ENCODE measurements at places on chromosomes 7 and 10.

- DNase-seq: no peak
These were observed 230.6 kb downstream of the BMPER start for GRCh38 chr7:34135924-34136323.

- DNase-seq: no peak
These were observed 6.6 kb upstream of the PON1 start for GRCh38 chr7:95330961-95331337.

- no peak for DNase-seq
These were observed 1.7 kb upstream of the KCNH2 start for GRCh38 chr7:150979713-150980390.

DNA sequence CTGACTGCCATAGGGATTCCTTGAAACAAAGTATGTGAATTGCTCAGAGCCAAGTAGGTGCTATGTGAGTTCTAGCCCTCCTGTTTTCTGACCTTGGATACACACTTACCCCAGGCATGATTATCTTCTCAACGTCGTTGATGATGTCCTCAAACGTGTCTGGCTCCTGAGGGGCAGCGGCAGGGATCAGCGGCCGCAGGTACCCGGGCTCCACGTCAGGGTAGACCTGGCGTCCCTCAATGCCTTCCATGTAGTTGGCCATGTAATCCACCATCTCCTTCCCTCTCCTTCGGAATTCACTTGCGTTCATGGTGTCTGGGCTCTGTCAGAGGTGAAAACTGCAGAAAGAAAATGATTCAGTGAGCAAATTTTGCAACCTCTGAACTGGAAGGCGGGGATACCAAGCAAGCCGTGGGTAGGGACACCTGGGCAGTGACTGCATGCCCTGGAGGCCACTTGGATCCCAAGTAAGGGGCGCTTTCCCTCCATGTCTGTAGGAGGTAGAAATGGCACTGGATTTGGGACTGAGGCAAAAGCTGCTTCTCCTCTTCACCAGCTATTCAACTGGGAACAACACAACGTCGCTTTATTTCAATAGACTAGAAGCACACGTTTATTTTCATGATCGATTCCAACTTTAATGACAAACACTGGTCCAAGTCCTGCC is 21.3 kb downstream of the DDC start:
- DNase-seq: no peak

DNA sequence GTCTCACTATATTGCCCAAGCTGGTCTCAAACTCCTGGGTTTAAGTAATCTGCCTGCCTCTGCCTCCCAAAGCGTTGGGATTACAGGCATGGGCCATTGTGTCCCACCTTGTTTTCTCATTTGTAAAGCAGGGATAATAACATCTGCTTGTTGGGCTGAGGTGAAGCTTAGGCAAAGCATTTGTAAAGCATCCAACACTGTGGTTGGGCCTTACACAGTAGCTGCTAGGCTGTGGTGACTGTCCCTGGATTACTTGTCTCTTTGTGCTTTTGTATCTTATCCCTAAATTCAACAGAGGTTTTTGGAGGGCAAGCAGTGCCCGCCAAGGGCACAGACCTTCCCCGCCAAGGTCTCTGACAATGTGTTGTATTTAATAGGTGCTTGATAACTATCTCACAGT is 14.3 kb downstream of the HKDC1 start:
- DNase-seq: no peak

GRCh38 chr10:119667562-119668328 is 16.6 kb downstream of the BAG3 start:
- peak; percentile 49 for DNase-seq

DNA sequence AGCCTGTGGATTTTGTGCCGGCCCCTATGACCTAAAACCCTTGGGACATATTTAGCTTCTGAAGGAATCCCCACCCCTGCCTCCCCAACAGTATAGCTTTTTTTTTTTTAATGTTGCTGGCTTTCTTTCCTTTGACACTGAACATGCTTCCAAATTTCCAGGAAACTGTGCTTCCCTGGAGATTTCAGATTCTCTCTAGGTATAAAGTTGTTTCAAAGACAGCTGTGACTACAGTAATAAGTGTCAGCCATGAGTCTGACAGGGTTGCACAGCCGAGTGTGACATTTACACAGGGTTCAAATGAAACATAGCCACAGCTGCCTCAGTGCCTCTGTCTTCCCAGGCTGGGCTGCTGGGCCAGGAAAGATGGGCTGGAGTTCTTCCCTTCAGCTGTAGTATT is 466.6 kb upstream of the COBL start:
- DNase-seq: no peak

DNA sequence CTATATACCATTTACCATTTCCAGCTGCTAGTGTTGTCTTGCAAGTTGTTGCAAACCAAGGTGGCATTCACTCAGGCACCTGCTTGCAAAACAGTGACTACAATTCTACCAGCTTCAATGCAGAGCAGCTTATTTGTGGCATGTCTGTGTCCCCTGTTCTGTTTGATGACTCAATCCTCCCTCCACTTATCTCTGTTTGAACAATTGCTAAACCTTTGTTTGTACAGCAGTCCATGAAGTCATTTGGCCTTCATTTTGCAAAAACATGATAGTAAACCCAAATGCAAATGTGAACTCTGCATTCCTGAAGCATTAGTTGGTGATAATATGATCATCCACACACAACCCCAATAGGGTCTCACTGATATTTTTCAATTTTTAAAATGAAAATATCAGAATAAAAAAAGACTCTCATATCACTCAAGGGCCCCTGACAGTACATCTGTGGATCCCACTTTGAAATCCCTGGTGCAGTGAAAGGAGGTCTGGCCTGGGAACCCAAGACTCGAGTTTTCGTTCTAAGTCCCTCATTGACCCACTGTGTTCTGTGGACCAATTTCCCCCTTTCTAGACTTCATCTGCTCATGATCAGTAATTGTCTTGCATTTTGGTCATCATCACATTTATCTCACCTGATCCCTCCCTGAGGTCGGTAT is 425.4 kb downstream of the RPS24 start:
- peak; percentile 38 for DNase-seq

- no peak for DNase-seq
These were observed 31.9 kb downstream of the MRC1 start for GRCh38 chr10:17841050-17841449.

GRCh38 chr7:18401757-18402156 is 93.8 kb upstream of the HDAC9 start:
- no peak for DNase-seq

GRCh38 chr7:35454575-35455385 is 200.9 kb upstream of the TBX20 start:
- DNase-seq: no peak

GRCh38 chr10:7756360-7756992 is 31.3 kb downstream of the KIN start:
- DNase-seq: peak; percentile 47

GRCh38 chr10:86389441-86390193 is 23.0 kb upstream of the GRID1 start:
- peak; percentile 63 for DNase-seq

- DNase-seq: no peak
These were observed 4.2 kb upstream of the ELN start for GRCh38 chr7:74023786-74024185.

GRCh38 chr7:81627536-81628287 is 142.1 kb downstream of the HGF start:
- no peak for DNase-seq

- peak; percentile 87 for DNase-seq
These were observed 83.8 kb downstream of the BMS1 start for GRCh38 chr10:42866115-42866995.

- DNase-seq: no peak
These were observed 115.5 kb upstream of the ZNF438 start for GRCh38 chr10:31147210-31147608.

- no peak for DNase-seq
These were observed 62.1 kb downstream of the SEMA3C start for GRCh38 chr7:80856769-80857168.

- DNase-seq: no peak
These were observed 194.0 kb upstream of the PLPP4 start for GRCh38 chr10:120262857-120263547.

- no peak for DNase-seq
These were observed 110.2 kb downstream of the RAB11FIP2 start for GRCh38 chr10:117936566-117936965.

DNA sequence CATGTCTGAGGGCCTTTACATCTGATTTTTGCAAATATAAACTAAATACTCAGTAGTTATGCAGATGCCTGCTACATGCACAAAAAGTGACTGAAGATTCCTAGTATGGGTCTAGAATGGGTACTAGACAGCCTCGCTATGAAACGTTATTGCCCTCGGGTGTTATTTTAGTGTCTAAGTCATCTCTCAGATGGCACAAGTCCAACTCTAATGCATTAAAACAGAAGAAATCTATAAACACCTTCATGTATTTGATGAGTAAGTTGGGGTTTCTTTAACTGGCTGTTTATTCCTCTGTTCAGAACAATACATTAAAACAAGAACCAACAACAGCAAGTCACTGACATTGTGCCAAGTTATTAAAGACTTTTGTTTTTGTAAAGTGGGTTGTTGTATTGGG is 41.6 kb downstream of the TEX36 start:
- no peak for DNase-seq

DNA sequence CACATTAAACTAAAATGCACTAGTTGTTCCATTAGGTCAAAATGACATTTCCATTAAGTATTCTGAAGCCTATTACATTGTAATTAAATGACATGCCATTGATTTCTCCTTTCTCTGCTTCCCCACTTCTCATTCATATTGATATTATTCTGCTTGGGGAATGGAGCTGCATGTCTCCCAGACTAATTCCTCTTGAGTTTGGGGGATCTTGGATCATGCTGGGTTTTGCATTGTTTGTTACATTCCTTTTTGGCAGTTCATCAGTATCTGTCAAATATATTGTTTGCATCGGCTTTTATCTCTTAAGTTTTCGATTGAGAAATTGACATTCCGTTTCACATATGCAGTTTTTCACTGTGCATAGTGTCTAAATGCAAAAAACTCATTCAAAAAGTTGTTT is 65.1 kb upstream of the CYP26C1 start:
- no peak for DNase-seq

GRCh38 chr7:154482863-154483262 is 430.7 kb downstream of the DPP6 start:
- DNase-seq: no peak

DNA sequence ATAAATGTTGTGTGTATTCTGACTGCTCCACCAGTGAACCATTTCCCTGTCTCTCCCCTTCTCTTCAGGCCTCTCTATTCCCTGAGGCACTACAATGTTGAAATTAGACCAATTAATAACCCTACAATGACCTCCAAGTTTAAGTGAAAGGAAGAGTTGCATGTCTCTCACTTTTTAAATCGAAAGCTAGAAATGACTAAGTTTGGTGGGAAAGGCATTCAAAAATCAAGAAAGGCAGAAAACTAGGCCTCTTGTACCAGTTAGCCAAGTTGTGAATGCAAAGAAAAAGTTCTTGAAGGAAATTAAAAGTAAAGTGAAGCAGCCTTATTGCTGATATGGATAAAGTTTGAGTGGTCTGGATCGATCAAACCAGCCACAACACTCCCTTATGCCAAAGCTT is 198.3 kb upstream of the YAE1 start:
- no peak for DNase-seq

DNA sequence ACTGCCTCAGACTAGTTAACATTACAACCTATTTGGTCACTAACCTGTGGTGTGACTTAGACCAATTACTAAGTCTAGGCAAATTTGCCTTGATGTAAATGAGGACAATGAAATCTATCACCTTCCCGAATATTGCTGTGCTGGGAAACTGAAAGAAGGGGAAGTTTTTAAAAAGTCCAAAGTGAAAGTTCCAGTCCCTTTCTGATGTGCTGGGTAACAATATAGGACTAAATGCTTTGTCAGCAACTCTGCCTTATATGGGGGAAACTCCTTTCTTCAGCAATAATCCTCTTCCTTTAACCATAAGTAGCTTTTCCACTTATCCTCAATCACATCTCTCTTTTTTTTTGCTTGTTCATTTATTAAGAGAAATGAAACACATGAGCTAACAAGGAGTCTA is 3.9 kb downstream of the PIK3AP1 start:
- DNase-seq: no peak

- DNase-seq: no peak
These were observed 82.6 kb downstream of the PRPF18 start for GRCh38 chr10:13669182-13669855.

DNA sequence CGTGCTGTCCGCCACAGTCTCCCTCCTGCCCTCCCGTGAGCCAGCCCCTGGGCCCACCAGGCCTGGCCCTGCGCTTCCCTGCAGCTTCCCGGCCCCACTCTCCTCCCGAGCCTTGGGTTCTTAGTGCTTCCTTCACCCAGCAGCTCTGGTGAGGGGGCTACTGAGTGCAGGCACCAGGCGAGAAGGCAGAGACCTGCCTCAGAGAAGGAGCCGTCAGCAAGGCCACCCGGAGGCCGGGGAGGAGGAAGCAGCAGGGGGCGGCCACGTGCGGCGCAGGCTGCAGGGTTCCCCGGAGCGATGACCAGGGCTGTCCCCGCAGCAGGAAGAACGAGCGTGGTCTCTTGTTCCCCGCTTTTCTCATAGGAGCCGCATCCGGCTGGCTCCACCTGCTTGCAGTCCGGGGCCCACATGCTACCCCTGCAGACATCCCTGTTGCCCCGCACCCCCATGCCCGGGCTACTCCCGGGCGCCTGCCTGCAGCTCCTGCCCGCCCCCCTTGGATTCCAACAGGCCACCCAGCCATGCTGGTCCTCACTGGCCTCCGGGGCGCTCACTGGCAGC is 20.5 kb downstream of the YKT6 start:
- DNase-seq: peak; percentile 50

GRCh38 chr10:63708421-63708820 is 187.2 kb downstream of the REEP3 start:
- no peak for DNase-seq

DNA sequence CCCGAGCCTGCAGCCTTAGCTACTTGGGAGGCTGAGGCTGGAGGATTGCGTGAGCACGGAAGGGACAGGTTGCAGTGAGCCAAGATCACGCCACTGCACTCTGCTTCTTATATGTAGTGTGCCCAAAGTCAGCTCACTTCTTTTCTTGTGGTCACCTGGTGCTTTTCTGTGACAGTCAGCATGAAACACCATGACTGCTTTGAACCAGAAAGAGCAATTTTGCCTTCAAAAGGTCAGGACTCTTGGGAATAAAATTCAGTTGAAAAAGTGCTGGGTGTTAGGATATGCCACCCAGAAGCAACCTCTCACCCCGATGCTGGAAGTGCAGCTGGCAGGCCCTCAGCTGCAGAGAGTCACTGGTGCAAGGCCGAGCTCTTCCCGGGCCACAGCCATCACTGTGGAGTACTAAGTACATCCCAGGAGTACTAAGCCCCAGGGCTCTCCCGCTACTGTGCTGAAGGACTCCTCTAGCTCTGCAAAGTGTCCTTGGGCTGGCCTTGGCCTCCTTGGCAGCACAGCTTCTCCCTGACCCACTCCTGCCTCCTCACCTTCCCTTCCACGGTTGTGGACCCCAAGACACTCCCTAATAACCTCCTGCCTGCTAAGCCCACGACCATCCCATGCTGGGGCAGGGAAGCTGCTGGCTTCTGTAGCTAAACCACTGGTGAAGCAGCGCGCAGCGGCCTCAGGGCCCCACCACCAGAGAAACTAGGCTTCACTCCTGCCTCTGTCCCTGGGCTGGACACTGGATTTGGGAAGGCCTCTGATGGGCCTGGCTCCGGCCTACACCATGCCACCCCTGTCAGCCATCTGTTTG is 17.6 kb upstream of the GDI2 start:
- no peak for DNase-seq

Data from Calu3 (cell line).